ENCODE measurements at places on chromosomes 5 and 9.

DNA sequence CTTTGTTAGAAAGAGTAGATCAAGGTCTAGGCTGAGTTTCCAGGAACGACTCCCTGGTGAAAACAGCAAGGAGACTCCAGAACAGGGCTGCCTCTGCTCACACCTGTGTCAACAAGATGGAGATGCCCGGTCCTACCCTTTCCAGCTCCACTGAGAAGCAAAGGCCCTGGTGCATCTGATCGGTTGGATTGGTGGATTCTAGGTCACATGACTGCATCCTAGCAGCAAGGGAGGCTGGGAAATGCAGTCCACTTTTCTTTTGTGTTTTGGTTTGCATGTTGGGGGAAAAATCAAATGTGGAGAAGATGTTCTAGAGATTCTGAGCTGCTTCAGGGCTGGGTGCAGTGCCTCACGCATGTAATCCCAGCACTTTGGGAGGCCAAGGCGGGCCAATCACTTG is 82.0 kb upstream of the TRIO start:
- DNase-seq: no peak

- no peak for DNase-seq
Measured at GRCh38 chr9:132806723-132807421, 71.2 kb downstream of the AK8 start.

DNA sequence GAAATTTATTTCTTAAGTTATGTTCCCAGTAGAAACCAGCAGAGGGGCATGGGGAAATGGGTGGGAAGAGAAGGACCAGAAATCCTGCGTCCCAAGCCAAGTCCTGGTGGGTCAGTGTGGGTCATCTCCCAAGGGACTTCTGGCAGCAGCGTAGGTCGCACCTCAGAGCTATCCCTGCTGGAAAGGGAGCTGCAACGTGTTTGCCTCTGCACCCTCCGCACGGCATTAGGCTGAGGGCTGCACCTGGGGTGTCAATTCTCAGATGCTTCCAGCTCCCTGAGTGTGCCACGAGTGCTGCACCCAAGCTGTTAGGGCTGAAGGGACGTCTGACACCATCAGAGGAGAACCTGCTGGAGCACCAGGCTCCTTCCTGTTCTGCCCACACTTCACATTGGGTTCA is 182.8 kb downstream of the CACNA1B start:
- DNase-seq: no peak

- no peak for DNase-seq
Measured at GRCh38 chr5:136276946-136277345, 84.0 kb upstream of the SMIM32 start.

- no peak for DNase-seq
Measured at GRCh38 chr9:126704157-126704891, 90.6 kb downstream of the LMX1B start.

DNA sequence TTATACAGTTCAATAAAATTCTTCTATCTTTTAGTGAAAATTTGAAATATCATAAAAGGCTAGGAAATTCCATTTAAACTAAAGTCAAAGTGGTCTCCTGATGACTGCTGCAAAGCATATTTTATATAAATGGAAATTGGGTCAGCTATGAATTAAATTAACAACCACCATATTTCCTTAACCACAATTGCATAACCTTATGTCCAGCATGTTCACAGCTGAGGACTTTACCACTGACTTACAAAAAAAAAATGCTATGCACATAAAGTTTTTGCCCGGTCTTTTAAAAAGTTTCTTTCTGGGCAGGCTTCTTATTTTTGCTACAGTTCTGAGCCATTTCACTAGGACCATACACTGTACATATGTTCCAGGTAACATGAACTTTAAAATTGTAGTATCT is 208.6 kb upstream of the RGMB start:
- peak; percentile 40 for DNase-seq
